ENCODE measurements at places on chromosomes 16 and 17. TPM values are rescaled to one million over a fixed set of nuclear protein-coding genes. Genes with fewer than 3 reads are reported as not detected.
A peak's percentile ranks its signal among the peaks of the same experiment; 100 is the strongest.

The NR1D1 gene
- 14.4 TPM for total RNA-seq

The MYH2 gene
- total RNA-seq: 0.99 TPM

The GPT2 gene
- 46.6 TPM for total RNA-seq

The SOX8 gene
- total RNA-seq: 19.6 TPM

The FBXO47 gene
- 11.6 TPM for total RNA-seq

The NTN3 gene
- total RNA-seq: 1.7 TPM

The LGALS9B gene
- not detected for total RNA-seq

The KDM8 gene
- total RNA-seq: 8.3 TPM

The TAC4 gene
- not detected for total RNA-seq

The CD300A gene
- 2.4 TPM for total RNA-seq

GRCh38 chr16:71565812-71566700 is 10.8 kb downstream of the TAT start:
- peak overlapping the region; percentile 59 for H3K27ac ChIP-seq
- H3K4me3 ChIP-seq: no peak overlapping the region

- H3K27me3 ChIP-seq: no peaks in the 10 kb centered on the region
- DNase-seq: no peak
- H3K4me3 ChIP-seq: no peak overlapping the region
- no peak overlapping the region for H3K27ac ChIP-seq
- no peaks in the 10 kb centered on the region for H3K36me3 ChIP-seq
- H3K4me1 ChIP-seq: no peaks in the 10 kb centered on the region
Observed at GRCh38 chr16:13377143-13377542, 475.7 kb downstream of the SHISA9 start.

- no peaks in the 10 kb centered on the region for H3K36me3 ChIP-seq
- DNase-seq: no peak
- peaks cover 24% of the 10 kb centered on the region for H3K4me1 ChIP-seq
- H3K27ac ChIP-seq: peak overlapping the region; percentile 71
- H3K4me3 ChIP-seq: peak overlapping the region; percentile 77
Observed at GRCh38 chr16:27549464-27549745, 308 bp downstream of the GTF3C1 start.

DNA sequence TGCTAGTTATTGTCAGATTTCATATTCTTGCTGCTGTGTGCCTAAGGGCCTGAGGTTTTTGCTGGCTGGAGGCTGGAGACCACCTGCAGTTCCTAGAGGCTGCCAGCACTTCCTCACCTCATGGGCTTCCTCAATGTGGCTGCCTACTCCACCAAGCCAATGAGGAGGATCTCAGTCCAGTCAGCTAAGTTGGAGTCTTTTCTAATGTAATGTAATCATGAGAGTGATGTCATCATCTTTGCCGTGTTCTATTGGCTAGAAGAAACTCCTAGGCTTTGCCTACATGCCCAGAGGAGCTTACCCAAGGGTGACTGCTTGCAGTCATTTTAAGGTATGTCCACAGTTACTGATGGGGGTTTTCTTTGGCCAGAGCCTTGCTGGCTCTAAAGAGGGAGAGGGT is 53.0 kb downstream of the SOCS3 start:
- H3K4me1 ChIP-seq: peaks cover 15% of the 10 kb centered on the region
- H3K36me3 ChIP-seq: no peaks in the 10 kb centered on the region
- H3K4me3 ChIP-seq: no peak overlapping the region
- H3K27ac ChIP-seq: no peak overlapping the region
- no peaks in the 10 kb centered on the region for H3K27me3 ChIP-seq

GRCh38 chr16:87100306-87101058 is 216.7 kb downstream of the C16orf95 start:
- H3K4me3 ChIP-seq: no peak overlapping the region
- no peaks in the 10 kb centered on the region for H3K4me1 ChIP-seq
- H3K36me3 ChIP-seq: no peaks in the 10 kb centered on the region
- no peaks in the 10 kb centered on the region for H3K27me3 ChIP-seq

- H3K27ac ChIP-seq: no peak overlapping the region
- no peaks in the 10 kb centered on the region for H3K36me3 ChIP-seq
- no peak overlapping the region for H3K4me3 ChIP-seq
- no peaks in the 10 kb centered on the region for H3K4me1 ChIP-seq
- no peaks in the 10 kb centered on the region for H3K27me3 ChIP-seq
- no peak for DNase-seq
Observed at GRCh38 chr16:28014851-28015250, 48.7 kb downstream of the GSG1L start.

DNA sequence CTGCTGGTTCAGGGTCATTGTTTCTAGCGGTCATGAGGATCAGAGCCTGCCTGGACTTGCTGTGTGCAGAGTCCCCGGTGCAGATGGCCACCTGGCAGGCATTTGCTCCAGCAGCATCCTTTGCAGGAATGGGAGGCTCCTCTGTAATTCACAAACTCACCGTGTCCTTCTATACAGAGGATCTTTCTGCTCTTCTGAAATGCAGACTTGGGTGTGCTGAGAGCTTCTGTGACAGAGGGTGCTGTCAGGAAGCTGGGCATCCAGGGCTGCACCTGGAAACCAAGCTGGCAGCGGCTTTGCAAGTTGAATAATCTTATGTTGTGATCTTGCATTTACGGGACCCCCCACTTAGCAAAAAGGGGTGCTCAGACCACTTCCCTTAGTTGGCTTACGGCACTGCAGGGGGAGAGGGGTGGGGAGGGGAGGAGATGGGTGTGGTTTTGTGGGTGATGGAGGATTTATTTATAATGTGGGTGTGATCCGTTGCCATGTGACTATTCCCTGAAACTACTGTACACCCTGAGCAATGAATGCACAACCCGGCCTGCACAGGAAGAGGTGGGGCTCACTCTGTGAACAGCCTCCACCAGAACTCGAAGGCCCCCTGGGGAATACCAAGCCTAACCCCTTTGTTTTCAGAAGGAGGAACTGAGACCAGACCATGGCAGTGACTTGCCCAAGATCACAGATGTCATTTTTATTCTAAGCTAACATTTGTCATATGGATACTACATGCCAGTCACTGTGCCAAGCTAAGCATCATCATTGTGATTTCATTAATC is 178.3 kb downstream of the PRKCB start:
- no peak for DNase-seq
- no peak overlapping the region for H3K27ac ChIP-seq
- H3K4me3 ChIP-seq: no peak overlapping the region

GRCh38 chr16:89828199-89828869 is at the start of gene SPIRE2:
SPIRE2 (plus strand) TSS chr16:89828475; CDS start chr16:89828551, 76 bp downstream.
- H3K27me3 ChIP-seq: no peaks in the 10 kb centered on the region
- H3K4me3 ChIP-seq: peak within 1 kb of the TSS; percentile 52
- H3K36me3 ChIP-seq: no peaks in the 10 kb centered on the region
- peaks cover 11% of the 10 kb centered on the region for H3K4me1 ChIP-seq
- H3K27ac ChIP-seq: peak within 1 kb of the TSS; percentile 63
- peak; percentile 74 for DNase-seq

GRCh38 chr16:24146518-24146917 is 109.6 kb upstream of the CACNG3 start:
- no peaks in the 10 kb centered on the region for H3K27me3 ChIP-seq
- H3K4me3 ChIP-seq: no peak overlapping the region
- H3K36me3 ChIP-seq: no peaks in the 10 kb centered on the region
- no peak overlapping the region for H3K27ac ChIP-seq
- no peaks in the 10 kb centered on the region for H3K4me1 ChIP-seq

DNA sequence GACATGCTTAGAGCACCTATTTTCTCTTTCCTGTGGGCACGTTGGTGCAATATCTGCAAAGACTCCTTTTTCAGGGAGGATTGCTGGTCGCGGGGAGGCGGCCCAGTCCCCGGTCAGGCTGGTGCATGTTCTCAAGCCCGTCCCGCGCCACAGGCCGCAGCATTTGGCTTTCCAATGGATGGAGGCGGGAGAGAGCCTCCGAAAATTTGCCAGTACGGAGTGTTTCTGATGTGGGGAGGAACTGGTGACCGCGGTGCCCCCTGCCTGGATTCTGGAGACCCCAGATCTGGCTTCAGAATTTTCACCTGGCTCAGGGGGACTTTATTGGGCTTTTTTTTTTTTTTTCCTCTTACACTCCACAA is 2.3 kb downstream of the CMIP start:
- H3K27me3 ChIP-seq: no peaks in the 10 kb centered on the region
- DNase-seq: no peak
- peak overlapping the region; percentile 66 for H3K4me3 ChIP-seq

- H3K36me3 ChIP-seq: no peaks in the 10 kb centered on the region
- H3K4me1 ChIP-seq: peaks cover 12% of the 10 kb centered on the region
- no peak overlapping the region for H3K27ac ChIP-seq
- H3K27me3 ChIP-seq: no peaks in the 10 kb centered on the region
- no peak overlapping the region for H3K4me3 ChIP-seq
Observed at GRCh38 chr17:4206962-4207361, 56.8 kb downstream of the ANKFY1 start.

- H3K27ac ChIP-seq: no peak overlapping the region
- peaks cover 7% of the 10 kb centered on the region for H3K4me1 ChIP-seq
- DNase-seq: no peak
- no peaks in the 10 kb centered on the region for H3K36me3 ChIP-seq
- H3K4me3 ChIP-seq: no peak overlapping the region
Observed at GRCh38 chr17:62912363-62912762, 53.7 kb upstream of the TANC2 start.

- DNase-seq: no peak
- no peak overlapping the region for H3K27ac ChIP-seq
- H3K27me3 ChIP-seq: no peaks in the 10 kb centered on the region
- H3K36me3 ChIP-seq: no peaks in the 10 kb centered on the region
- no peak overlapping the region for H3K4me3 ChIP-seq
Observed at GRCh38 chr17:3543453-3543852, 14.2 kb downstream of the TRPV3 start.

- H3K27ac ChIP-seq: no peak overlapping the region
- H3K27me3 ChIP-seq: no peaks in the 10 kb centered on the region
- H3K36me3 ChIP-seq: no peaks in the 10 kb centered on the region
- no peak for DNase-seq
Observed at GRCh38 chr17:79616801-79617200, 6.0 kb upstream of the RBFOX3 start.

DNA sequence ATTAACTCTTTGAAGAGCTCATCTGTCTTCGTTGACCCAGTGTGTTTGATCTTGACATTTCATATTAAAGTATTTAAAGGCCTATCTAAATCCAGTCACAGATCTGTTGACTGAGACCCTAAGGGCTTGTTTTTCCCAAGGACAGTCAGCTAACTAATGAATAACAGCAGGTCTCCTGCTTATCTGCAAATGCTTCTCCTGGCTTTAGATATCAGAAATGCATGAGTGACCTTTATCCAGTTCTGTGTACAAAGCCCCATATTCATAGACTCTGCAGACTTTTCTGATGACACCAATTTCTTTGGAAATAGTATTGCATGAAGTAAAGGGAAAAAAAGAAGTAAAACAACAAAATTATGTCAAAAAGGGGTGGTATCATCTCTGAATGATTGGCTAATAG is 70.3 kb downstream of the YPEL2 start:
- H3K4me1 ChIP-seq: peaks cover 2% of the 10 kb centered on the region
- H3K27me3 ChIP-seq: no peaks in the 10 kb centered on the region
- no peaks in the 10 kb centered on the region for H3K36me3 ChIP-seq
- H3K4me3 ChIP-seq: no peak overlapping the region

DNA sequence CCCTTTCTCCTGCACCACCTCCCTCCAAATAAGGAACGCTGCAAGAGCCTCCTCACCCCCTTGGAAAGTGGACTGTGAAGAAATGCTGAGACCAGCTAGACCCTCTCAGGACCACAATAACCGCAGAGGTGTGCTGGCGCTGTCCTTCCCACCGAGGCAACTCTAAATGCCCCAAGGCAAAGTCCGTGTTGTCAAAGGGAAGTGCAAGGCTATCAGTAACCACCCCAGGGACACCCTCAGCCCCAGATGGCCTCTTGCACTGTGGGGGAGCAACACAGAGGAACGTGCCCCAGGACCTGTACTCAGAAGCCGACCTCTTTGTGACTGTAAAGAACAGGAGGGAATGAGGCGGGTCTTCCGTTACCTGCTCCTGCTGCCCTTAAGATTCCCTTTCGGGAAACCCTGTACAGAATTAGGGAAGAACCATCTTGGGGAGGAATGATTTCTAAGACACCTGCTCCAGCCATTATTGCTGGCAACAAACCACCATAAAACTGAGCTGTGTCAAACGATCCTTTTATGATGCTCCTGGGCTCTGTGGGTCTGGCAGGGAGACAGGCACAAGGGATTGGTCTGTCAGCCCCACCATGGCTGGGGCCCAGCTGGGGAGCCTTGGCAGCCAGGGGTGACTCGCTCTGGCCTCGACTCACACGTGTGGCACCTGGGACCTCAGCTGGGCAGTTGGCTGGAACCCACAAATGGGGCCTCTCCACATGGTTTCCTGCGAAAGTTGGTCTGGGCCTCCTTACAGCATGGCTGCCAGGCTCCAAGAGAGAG is 14.6 kb upstream of the MED9 start:
- H3K4me1 ChIP-seq: no peaks in the 10 kb centered on the region
- no peak for DNase-seq
- H3K4me3 ChIP-seq: no peak overlapping the region
- H3K27me3 ChIP-seq: no peaks in the 10 kb centered on the region

GRCh38 chr17:20955427-20956323 is 87.1 kb downstream of the USP22 start:
- no peak overlapping the region for H3K4me3 ChIP-seq
- H3K4me1 ChIP-seq: no peaks in the 10 kb centered on the region
- H3K36me3 ChIP-seq: no peaks in the 10 kb centered on the region
- no peaks in the 10 kb centered on the region for H3K27me3 ChIP-seq

DNA sequence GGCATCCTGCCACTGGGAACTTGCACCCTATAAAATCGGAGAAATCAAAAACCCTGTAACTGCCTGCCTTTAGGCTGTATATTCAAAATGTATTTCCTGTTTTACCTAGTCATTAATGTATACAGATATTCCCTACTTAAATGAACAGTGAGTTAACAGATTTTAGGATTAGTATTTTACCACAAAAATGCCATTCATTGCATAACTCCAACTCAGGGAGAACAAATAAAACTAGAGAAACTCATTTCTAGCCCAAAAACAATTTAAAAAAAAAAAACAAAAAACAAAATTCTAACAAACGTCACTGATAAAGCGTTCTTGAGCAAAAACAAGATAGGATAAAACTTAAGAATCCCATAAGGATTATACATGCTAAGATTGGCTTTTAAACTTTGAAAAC is 3.7 kb upstream of the DHX33 start:
- no peaks in the 10 kb centered on the region for H3K27me3 ChIP-seq
- no peaks in the 10 kb centered on the region for H3K36me3 ChIP-seq
- no peak overlapping the region for H3K4me3 ChIP-seq
- no peak for DNase-seq

DNA sequence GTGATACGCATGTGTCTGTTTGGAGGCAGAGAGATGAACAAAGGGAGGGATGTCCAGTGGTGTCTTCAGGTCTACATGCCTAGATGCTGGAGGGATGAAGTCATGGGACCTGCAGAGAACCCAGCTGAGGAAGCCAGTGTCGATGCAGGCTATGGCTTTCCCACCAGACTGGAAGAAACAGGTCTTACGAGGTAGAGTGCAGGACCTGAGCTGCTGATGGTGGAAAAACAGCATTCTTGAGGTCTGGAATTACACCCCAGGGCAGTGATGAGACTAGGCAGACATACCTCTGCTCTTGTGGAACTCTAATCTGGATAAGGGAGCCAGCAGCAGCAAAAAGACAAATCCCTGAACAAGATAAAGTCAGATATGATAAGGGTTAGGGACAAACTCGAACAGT is 37.4 kb downstream of the ARSG start:
- no peak overlapping the region for H3K27ac ChIP-seq
- H3K4me3 ChIP-seq: no peak overlapping the region
- no peak for DNase-seq
- no peaks in the 10 kb centered on the region for H3K4me1 ChIP-seq
- no peaks in the 10 kb centered on the region for H3K27me3 ChIP-seq
- H3K36me3 ChIP-seq: no peaks in the 10 kb centered on the region

All from testis (tissue), 5 donors.